Immature natural killer cell (primary cell): ENCODE measurements at places on chromosomes 6 and 20.
A peak's percentile ranks its signal among the peaks of the same experiment; 100 is the strongest.

- no peak for DNase-seq
These were observed 534.0 kb downstream of the KHDRBS2 start for GRCh38 chr6:61751986-61752385.

DNA sequence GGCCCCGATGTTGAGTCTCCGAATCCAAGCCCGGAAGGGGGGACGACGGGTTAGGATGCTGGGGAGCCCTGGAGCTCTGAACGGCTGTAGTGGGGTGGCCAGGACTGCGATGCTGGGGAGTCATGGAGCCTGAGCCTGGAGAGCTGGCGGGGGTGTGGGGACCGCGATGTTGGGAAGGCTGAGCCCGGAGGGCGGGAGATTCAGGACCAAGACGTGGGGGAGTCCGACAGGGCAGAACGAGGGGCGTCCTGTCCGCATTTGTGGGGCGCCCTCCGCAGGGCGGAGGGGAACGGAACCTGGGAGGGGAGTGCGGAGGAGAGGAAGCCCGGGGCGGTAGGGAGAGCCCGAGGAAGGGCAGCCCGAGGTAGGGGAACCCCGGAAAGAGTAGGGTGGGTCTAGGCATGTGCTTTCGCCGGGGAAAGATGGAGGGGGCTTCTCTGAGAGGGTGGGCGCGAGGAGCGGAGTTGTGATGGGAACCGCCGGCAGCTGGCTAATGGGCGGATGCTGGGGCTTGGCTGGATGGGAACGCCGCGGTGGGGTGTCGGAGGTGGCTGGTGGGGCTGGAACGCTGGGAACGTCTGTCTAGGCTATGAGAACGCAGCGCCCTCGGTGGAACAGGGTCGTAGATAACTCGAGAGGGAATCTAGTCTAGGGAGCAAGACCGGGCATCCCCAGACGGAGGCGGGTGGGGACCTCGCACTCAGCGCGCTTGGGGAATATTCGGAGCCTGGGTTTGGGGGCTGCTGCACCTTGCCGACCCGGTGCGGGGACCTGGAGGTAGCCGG is 684 bp downstream of the PAQR8 start:
- DNase-seq = peak; percentile 32

DNA sequence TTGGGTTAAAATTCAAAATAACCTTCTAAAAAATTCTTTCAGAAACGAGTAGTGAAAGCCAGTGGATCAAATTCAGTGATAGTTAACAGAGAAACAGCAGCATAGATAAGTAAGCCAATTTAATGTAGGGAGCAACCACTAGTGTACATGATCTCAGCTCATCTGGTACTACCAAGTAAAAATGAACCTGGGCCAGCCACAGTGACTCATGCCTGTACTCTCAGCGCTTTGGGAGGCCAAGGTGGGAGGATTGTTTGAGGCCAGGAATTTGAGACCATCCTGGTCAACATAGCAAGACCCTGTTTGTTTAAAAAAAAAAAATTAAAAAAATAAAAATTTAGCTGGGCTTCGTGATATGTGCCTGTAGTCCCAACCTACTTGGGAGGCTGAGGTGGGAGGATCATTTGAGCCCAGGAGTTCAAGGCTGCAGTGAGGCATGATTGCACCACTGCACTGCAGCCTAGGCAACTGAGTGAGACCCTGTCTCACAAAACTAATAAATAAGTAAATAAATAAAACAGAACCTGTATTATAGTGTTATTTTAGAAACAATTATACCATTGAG is 32.4 kb downstream of the CBFA2T2 start:
- no peak for DNase-seq

- no peak for DNase-seq
These were observed 733.7 kb downstream of the GRIK2 start for GRCh38 chr6:102127253-102127652.

DNA sequence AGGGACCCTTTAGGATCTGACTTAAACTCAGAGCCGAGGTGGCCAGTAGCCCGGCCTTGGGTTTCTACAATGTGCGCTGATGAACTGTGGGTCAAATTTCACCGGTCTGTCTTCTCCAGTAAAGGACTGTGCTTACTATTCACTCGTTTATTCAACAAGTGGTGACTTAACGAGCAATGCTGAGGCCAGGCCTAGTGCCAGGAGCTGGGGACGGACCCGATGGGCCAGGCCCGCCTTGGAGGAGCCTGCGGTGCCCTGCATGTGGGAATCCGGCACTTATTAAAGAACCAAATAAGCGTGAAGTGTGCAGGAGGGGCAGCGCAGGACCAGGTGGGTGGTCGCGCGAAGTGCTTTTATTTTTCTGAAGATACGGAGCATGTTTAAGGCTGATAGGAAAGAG is 24.0 kb downstream of the CTCFL start:
- no peak for DNase-seq
